ENCODE measurements at places on chromosomes 7 and 10. TPM values are rescaled to one million over a fixed set of nuclear protein-coding genes. Genes with fewer than 3 reads are reported as not detected.

HOXA3 gene
- polyA plus RNA-seq: 32.6 TPM

IFIT1B gene
- polyA plus RNA-seq: not detected

SPDYE6 gene
- 1.4 TPM for polyA plus RNA-seq

CUBN gene
- polyA plus RNA-seq: 260 TPM

COL13A1 gene
- polyA plus RNA-seq: 24.8 TPM

GRID2IP gene
- 0.52 TPM for polyA plus RNA-seq
